ENCODE measurements at places on chromosomes 1 and 21.
A peak's percentile ranks its signal among the peaks of the same experiment; 100 is the strongest.

DNA sequence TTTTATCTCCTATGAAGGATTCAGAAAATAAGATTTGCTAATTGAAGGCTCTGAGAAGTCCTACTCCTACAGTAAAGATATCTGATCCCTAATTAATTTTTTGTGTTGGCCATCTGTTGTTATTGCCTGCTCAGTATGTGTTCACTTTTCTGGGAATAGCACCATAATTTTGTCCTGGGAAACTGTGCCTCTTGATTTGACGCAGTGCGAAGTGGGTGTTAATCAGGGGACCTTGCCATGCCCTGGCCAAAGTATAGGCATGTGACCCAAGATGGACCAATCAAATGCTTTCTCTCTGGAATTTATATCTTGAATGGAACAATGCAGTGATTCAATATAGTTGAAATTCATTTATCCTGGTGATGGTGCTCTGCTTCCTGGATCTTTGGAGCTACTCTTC is 30.4 kb upstream of the GNG12 start:
- no peak for DNase-seq

- DNase-seq = no peak
Measured at GRCh38 chr1:215526846-215527151, 40.3 kb upstream of the KCTD3 start.

- DNase-seq = no peak
Measured at GRCh38 chr1:47399138-47399845, 16.8 kb upstream of the FOXE3 start.

- no peak for DNase-seq
Measured at GRCh38 chr21:39523915-39524314, 72.1 kb downstream of the SH3BGR start.

GRCh38 chr1:95353194-95353593 is 119.2 kb downstream of the RWDD3 start:
- no peak for DNase-seq

DNA sequence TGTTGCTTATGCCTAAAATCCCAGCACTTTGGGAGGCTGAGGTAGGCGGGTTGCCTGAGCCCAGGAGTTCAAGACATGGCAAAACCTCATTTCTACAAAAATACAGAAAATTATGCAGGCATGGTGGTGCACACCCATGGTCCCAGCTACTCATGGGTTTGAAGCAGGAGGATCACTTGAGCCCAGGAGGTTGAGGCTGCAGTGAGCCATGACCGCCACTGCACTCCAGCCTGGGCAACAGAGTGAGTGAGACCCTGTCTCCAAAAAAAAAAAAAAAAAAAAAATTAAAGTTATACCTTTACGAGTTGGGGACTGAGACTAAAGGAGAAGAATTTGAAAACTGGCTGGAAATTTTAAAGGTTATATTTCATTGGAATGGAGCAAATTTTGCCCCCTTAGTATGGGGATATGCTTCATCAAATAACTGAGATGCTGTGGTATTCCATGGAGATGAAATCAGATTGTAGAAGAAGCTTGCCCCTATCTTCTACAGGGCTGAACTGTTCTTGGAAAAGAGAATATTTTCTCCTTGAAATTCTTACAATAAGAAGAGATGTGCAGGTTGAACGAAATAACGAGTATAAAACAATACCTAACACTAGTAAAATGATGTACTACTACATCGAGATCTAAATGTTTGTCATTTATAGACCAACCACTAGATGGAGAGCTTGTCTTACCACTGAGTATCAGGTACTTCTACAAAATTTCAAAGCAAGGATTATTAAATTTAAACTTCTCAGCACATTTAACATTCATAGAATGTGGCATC is 34.9 kb upstream of the SCYL3 start:
- DNase-seq = peak; percentile 9

DNA sequence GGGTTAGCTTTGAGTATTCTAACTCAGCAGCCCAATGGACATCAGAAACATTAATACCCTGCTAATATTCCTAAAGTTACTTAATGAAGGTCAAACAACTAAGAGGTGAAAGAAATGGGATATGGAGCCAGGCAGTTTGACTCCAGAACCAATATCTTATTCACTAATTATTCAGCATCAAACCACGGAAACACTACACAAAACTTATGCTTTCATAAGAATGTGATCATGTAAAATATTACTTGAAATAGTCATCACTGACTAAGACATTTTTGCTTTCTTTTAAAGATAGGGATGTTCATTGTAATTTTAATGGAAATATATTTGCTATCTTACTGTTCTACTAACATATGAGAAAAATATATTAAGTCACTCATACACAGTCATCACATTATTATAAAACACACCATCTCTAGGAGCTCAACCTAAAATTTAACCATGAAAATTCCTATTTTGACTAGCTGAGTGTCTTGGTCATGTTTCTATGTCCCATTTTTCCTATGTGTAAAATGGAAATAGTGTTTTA is 240.9 kb downstream of the KCTD3 start:
- DNase-seq = no peak

DNA sequence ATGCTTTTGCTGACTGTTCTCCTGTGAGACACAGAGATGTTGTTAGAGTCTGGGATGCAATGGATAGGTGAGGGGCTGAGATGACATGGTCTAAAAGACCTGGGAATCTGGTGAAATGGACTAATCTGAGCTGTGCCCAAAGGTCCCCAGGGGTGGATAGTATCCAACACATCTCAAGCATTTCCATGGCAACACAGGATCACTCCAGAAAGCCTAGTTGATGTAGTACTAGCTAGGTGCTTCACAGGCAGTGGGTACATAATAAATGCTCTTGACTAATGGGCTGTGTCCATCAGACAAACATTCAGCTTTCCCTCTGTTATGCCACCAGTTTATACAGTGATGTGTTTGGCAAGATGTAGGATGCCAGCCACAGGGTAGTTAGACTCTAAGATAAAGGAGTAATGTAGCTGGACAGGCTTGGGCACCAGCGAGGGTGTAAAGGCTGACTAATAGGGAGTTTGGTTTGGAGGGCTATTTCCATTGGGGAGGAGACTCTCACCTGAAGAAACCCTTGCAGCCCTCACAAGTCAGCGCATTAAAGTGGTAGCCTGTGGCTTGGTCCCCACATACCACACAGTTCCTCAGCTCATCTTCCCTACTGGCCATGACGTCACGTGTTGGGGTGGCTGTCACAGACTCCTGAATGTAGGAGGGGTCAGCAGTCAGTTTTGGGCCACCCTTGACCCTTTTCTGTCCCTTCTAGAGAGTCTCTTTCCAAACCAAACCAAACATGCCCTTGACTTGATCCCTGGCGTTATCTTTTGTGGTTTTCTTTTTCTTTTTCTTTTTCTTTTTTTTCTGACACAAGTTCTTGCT is 1.8 kb downstream of the NR1I3 start:
- no peak for DNase-seq

DNA sequence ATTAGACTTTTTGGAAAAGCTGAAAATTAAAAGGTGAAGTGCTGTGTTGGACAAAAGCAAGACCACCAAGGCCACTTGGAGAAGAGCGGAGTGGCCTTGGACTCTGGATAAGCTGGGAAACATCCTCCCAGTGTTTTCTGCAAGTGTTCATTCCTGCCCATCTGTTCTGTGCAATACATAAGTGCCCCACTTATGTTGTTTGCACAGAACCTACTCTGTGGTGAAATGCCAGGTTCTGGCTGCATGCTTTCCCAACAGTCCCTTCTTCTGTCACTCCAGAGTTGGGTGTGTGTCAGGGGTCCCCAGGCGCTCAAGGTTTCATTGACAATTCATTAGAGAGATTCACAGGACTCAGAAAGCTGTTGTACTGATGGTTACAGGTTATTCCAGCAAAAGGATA is 30.3 kb downstream of the NHLH2 start:
- no peak for DNase-seq

DNA sequence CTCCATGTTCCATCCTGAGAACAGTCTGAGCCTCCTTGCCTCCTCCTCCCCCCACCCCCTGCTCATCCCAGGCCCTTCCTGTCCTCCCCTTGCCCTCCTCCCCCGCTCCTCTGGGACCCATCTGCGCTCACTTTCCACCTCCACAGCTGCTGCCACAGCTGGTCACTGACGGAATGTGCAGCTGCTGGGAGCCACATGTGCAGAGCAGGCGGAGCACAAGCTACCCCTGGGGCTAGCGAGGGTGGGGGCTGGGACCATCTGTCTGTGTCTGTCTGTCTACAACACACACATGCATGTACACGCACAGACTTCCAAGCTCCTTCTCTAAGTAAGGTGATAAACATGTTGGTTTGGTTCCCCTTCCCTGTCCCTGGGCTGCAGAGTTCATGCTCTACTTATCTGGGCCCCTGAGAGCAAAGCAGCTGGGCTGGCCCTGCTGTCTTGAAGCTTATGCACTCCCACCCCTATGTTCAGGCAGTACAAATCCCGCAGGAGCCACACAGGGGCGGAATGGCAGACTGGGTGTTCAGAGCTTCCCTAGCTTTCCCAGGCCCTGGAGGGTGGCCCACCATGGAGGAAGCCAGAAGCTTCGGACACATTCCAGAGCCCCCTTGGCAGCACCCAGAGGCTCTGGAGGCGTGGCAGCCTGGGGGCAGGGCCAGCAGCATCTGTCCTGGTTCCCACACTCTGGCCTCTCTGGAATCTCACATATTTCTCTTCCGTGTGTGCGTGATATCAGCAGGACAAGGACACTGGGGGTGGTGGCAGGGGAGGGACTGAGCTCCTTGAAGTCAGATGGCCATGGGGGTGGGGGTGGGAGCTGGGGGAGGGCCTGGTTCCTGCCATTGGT is 7.0 kb upstream of the HEYL start:
- no peak for DNase-seq

DNA sequence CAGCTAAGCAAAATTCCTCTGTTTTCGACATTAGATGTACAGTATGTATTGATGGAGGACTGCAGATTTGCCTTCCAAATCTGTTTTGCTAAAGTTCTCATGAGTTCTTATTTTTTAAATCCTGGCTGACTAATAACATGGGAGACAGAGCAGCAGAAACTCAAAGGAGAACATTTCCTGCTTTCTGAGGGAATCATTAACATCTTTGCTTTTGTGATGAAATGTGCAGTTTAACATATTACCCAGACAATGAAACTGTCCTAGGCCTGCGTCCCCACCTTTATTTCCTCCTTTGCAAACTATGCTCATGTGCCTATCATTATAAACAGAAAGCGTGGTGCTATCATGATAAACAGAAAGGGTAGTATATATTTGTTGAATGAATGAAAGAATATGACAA is 149.9 kb downstream of the ZP4 start:
- no peak for DNase-seq

GRCh38 chr1:39940980-39941871 is 13.7 kb upstream of the MFSD2A start:
- DNase-seq = no peak

- no peak for DNase-seq
Measured at GRCh38 chr1:178371933-178372388, 124.8 kb downstream of the CLEC20A start.

DNA sequence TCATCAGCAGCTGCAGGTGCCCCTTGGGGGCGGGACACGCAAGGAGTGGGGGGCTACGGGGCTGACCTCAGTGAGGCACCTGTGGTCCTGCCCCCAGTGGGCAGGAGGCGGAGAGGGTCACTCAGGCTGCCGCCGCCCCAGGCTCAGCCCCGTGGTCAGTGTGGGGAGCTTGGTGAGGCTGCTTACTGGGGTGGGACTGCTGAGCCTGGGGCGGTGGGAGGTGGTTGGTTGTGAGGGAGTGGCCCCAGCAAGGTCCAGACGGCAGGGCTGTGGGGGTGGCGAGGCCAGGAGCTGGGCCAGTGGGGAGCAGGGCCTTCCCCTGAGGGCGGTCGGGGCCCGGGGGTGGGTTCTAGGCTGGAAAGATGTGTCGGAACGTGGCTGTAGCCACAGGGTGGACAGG is 14.3 kb downstream of the PFKL start:
- no peak for DNase-seq

DNA sequence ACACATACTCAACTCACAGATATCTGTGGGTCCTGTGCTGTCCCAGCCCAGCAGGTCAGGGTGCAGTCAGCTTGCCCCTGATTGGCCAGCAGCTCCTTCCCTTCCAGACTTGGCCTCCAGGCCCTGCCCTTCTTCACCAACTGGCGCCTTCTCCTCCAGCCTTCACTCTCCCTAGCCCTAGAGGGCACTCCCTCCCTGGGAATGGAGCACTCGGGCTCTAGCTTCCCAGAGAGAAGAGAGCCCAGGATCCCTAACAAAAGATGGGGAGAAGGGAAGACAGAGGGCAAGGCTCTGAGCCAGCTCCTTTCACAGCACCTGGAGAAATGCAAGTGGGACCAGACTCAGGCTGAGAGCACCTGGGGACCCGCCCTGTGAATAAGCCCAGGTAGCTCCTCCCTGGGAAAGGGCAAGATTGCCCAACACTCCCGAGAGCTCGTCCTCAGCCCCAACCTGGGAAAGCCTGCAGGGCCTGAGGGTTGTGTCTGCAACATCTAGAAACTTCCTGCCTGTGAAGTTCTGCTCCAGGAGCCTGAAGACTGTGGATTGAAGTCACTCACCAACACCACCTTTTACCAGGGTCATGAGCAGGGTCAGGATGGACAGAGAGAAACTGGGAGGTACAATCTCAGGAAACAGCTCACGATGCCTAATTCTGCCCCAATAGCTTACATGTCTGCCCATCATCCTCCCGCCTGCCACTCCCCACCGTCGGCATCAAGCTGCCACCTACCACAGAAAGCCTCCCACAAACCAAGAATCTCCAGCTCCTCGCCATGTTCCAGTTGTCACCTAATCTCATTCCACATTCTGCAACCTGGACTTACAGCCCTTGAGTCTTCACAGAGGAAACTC is at the start of gene PGLYRP4:
TSS of gene PGLYRP4 (minus strand) at position 331 of the 852 bp plus-strand sequence. CDS start 909 bp downstream, outside the sequence.
- no peak for DNase-seq

- DNase-seq = no peak
Measured at GRCh38 chr1:102219463-102219862, 222.7 kb upstream of the OLFM3 start.

DNA sequence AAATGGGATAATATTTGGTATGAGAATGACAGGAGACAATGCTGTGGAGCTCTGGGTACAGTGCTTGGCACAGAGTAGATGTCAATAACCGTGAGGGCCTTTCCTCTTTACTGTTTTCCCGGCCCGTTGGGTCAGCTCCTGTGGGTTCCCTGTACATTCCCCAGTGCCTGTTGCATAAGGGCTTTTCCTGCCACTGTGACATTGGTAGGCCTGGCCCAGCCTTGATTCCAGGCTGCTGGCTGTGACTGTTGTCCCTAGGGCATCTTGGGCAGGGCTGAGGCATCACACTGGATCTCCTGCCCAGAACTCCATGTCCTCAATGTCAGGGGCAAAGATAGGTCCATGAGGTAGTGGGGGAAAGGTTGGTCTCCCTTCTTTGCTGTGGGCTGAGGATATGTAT is 25.8 kb upstream of the MYCL start:
- no peak for DNase-seq

DNA sequence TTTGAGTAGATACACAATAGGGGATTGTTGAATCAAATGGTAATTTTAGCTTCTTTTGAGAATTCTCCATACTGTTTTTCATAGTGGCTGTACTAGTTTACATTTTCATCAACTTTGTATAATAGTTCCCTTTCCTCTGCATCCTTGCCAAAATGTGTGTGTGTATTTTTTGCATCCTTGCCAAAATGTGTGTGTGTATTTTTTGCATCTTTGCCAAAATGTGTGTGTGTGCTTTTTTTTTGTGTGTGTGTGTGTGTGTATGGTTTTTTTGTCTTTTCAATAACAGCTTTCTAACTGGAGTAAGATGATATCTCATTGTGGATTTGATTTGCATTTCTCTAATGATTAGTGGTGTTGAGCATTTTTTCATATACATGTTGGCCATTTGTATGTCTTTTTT is 105.4 kb downstream of the ATP6V1G3 start:
- no peak for DNase-seq

Measured in KG1 (cell line).